ENCODE measurements at places on chromosomes 2 and 18.

DNA sequence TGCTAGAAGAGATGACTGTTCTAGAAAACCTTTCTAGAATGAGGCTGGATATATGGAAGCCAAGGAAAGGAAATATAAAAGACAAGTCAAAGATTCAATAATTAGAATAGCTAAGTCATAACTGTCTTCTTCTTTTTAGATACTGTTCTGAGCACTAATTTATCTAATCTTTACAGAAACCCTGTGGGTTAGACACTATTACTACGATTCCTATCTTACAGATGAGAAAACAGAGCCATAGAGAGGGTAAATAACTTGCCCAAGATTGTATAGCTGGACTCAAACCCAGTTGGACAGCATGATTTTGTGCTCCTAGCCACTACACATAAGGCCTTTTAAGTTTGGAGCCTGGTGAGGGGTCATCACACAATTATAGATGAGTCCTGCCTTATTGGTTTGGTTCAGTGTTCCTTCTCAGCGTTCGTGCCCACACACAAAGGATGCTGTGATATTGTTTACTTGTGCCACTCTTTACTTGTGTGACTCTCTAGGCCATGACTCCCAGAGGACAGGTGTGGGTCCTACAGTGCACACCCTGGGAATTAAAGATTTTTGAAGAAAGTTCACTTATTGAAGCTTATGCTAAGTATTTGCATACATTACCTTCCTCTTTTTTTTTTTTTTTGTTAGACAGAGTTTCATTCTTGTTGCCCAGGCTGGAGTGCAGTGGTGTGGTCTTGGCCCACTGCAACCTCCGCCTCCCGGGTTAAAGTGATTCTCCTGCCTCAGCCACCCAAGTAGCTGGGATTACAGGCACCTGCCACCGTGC lies 153.7 kb downstream of the PRKCE start:
- DNase-seq = no peak

GRCh38 chr2:216001216-216002100 lies 11.9 kb downstream of the MREG start:
- no peak for DNase-seq

GRCh38 chr18:24372279-24372872 lies 25.2 kb downstream of the OSBPL1A start:
- DNase-seq = no peak

DNA sequence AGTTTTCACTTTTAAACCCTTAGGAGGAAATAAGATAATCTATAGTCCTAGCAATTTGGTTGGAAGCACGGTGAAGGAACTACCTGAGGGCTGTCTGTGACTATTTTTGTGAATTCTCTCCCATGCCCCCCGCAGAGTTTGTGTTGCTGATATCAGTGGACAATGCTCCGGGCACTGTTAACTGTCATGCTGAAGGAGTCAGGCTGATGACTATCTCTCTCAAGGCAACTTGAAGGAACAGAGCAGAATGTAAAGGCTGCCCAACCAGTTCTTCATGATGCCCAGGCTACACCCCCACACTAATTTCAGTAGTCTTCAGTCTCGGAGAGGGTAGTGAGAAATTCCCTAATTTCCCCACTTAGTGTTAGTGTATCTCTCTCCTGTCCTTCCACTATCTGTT lies 21.6 kb upstream of the RAB6C start:
- no peak for DNase-seq

DNA sequence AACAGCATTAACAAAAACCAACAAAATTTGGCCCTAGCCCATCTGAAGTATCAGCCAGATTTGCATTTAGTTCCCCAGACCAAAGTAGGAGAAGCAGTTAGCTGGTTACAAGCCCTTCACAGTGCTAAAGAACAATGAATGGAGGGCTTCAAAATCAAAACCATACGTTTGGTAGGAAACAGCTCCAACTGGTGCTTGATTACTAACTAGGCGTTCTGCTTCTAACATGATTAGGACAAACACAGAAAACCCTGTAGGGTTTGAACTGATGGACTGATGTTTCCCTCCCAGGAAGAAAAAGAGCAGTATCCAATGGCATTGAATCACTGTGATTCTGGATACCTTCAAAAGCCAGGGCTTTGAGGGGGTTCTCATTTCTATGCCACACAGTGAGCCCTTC lies 20.5 kb upstream of the STAT4 start:
- no peak for DNase-seq

DNA sequence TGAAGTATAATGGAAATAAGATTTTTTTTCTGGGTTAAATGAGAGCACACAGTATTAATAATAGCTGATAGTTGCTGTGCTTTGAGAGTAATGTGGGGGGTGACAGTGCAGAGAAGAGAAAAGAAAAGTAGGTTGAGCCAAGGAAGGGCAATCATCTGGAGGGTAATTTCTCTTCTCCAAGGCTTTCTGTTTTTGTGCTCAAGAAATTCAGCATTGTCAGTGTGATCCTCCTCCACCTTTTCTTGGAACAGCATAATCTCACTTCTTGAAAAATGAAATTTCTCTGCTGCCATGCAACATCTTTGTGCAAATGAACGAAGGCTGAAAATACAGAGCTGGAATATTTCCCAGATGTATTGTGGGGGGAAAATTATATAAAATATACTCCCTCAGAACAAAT lies 673.1 kb downstream of the LRRTM4 start:
- DNase-seq = no peak

- no peak for DNase-seq
Measured at GRCh38 chr2:100192825-100193224, 50.4 kb upstream of the AFF3 start.

- no peak for DNase-seq
Measured at GRCh38 chr18:4677006-4677405, 221.9 kb upstream of the DLGAP1 start.

- no peak for DNase-seq
Measured at GRCh38 chr2:240236217-240237111, 96.0 kb upstream of the OTOS start.

- no peak for DNase-seq
Measured at GRCh38 chr2:201971531-201972228, 62.0 kb upstream of the FZD7 start.

DNA sequence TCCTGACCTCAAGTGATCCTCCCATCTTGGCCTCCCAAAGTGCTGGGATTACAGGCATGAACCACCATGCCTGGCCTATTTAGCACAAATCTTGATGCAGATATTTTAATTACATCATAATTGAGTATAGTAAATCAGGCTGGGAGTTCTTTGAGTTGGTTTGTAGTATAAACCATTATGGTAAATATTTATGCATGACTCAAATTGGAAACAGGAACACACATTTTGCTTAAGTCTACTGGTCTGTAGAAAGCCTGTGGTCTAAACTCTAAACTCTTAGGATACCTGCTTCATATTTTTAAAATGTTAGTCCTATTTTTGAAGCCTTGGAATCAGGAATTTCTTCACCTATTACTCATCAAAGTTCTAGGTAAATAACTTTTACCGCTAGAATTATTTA lies 16.8 kb downstream of the ASXL3 start:
- no peak for DNase-seq

DNA sequence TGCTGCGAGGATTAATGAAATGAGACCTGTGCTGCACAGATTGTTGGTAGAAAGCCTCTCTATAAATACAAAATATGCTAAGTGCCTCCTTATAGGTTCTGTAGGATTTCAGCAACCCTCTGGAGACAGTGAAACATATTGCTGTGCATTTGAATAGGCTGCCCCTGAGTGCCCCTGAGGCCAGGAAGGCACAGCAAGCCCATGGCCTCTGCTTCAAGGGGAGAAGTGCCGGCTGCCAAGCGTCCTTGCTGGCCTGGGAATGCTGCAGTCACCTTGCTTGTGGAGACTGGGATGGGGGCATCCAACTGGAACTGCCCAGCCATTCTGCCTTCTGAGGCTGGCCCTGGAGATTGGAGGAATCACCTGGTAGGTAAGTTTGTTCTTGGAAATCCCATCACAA lies 397.2 kb upstream of the SMIM21 start:
- DNase-seq = no peak

DNA sequence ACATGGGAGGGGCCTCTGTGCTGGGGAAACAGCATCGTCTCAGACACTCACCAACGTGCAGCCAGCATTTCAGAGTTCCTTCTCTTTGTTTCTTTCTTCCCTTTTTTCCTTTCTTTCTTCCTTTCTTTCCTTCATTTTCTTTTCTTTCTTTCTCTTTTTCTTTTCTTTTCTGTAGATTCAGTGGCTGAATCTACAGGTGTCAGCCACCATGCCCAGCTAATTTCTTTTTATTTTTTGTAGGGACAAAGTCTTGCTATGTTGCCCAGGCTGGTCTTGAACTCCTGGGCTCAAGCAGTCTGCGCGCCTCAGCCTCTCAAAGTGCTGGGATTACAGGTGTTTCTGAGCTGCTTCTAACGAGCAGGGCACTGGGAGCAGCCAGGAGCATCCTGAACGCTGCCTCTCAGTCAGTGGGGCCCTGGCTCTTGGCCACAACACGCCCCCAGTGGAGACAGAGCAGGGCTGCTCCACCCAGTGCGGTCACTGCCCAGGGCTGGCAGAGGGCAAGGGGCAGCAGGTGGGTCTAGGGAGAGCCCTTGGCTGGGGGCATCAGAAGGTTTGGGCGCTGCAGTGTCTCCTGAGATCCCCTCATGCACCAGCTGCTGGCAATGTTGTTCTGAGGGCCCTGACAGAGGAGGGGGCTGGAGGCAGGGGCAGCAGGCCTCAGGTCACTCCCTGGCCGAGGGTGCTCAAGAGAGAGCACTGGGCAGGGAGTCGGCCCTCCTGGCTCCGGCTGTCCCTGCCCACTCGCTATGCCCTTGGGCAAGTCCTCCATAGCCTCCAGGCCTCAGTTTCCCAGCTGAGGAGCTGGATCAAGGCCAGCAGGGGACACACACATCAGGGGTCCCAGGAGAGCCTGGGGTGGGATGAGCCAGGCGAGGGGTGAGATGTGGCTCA lies 4.7 kb upstream of the KLHL30 start:
- no peak for DNase-seq

GRCh38 chr2:181779288-181780021 lies 99.1 kb upstream of the NEUROD1 start:
- DNase-seq = no peak

- no peak for DNase-seq
Measured at GRCh38 chr18:67301592-67301991, 214.9 kb downstream of the DSEL start.

- DNase-seq = no peak
Measured at GRCh38 chr18:32598144-32598543, 127.5 kb upstream of the GAREM1 start.

- DNase-seq = peak; percentile 23
Measured at GRCh38 chr2:110101280-110101844, 14.3 kb downstream of the MALL start.

GRCh38 chr18:79853993-79854364 lies 56.2 kb downstream of the KCNG2 start:
- no peak for DNase-seq

GRCh38 chr2:176814274-176814673 lies 398.3 kb upstream of the HNRNPA3 start:
- DNase-seq = no peak

DNA sequence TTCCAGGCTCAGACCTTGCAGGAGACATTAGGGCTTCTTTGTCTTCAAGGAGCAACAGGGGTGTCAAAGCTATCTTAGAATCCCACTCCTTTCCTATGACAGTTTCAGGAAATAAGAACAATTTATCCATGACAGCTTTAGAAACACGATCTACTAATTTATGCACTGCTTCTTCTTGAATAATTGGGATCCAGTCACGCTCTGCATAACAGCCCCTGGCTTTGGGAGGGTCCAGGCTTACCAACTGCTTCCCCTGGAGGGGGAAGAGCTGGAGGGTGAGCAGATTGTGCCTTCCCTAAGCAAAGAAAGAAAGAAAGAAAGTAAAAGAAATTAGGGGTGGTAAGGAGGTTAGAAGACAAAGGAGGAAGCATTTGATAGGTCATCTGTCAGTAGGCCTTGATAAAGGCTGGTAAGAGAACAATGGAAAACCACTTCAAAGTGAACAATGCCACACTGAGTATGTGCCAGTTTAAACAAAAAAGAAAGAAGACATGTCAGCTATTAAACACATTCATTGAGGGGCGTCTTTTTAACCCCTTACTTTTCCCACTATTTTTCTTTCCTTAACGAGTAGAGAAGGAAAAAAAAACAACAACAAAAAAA lies 327.6 kb downstream of the DCC start:
- DNase-seq = no peak

DNA sequence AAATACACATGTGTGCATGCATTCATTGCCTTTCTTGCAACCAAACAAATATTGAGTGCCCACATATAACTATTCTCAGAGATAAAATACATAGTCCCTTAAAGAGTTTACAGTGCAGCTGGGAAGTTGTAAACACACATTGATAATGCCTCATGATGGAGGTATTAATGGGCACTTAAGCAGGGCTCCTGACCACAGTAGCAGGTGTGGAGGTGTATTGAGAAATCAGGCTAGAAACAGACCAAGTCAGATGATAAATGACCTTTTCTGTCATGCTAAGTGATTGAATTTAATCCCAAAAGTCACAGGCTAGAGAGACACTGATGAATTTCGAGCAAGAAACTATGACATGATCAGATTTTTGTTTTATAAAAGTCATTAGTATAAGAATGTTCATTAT lies 157.7 kb downstream of the ZNF385B start:
- no peak for DNase-seq
